CD4-positive, alpha-beta T cell treated with Interleukin-4 for 1 hour (primary cell): ENCODE measurements at places on chromosomes 7 and 10.

GRCh38 chr7:134364619-134365037, 47.9 kb upstream of the SLC35B4 start:
- DNase-seq = no peak

DNA sequence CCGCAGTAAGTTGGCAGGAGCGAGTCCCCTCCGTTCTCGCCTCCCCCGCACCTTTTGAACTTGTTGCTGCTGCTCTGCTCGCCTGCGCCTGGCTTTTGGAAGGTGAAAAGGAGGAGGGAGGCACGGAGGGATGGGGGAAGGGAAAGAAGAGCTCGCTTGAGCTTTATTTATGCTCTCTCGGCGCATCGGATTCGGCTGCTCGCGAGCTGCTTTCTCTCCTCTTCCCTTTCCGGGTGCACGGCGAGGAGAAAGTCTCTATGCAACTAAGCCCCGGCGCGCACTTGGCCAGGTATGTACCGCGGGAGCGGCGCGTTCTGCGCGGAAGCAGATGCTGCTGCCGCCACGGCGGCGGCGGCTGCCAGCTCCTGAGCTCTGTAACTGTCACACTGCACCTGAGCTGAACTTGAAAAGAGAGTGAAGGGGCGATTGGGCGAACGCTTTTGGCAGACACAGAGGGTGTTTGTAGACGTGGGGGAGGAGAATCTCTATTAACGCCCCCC, 551 bp downstream of the KCND2 start:
- DNase-seq = no peak

- no peak for DNase-seq
These were observed 147.6 kb downstream of the POLR1F start for GRCh38 chr7:19561121-19561805.

GRCh38 chr7:106101726-106102125, 10.4 kb downstream of the SYPL1 start:
- DNase-seq = no peak

GRCh38 chr10:72738486-72738885, 46.5 kb downstream of the MCU start:
- DNase-seq = no peak
